Amniotic stem cell (primary cell): ENCODE measurements at places on chromosomes 3 and 15.

- no peak for DNase-seq
These were observed 116.4 kb downstream of the SENP2 start for GRCh38 chr3:185702262-185703225.

DNA sequence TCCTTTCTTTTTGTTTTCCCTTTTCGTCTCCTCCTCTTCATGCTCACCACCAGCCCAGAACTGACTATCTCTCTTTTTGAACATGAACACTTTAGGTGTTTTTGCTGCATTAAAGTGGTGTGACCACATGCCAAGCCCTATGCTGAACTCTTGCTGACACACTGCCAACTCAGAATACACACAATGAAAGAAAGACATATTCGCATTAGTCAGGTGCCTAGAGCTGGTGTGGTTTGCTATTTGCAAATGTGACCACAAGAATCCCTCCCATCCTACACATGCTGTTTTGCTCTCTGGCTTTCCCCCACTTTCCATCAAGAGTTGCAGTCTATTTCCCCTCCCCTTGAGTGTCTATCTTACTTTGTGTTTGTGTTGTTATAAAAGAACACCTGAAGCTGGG lies 967.8 kb upstream of the CFAP20DC start:
- no peak for DNase-seq

DNA sequence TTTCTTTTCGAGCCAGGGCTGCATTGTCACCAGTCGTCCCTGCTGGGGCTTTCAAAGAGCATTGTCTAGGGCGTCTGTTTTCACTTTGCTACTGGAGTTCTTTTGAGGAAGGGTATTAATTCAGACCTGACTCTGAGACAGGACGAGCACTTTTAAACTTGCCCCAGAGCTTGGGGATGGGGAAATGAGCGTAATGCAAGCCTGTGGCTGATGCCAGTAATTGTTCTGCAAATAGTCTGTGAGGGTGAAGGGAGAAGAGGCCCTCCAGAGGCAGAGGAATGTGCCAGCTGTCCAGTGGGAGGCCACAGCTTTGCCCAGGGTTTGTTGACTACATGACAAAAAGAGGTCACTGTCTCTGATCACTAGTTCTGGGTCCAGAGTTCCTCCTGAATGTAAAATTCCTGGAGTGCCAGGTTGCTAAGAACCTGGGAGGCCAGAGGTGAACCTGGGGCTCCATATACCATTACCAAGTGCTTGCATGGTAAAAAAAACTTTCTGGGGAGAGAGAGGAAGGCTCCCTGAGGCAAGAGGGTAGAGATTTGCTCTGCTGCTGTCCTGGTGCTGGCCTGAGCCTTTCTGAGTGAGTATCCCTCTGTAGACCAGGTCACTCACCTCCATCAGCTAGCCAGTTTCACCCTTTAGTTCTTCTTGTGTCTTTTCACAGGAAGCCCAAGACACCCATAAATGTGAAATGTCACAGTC lies 14.8 kb downstream of the EEFSEC start:
- no peak for DNase-seq

DNA sequence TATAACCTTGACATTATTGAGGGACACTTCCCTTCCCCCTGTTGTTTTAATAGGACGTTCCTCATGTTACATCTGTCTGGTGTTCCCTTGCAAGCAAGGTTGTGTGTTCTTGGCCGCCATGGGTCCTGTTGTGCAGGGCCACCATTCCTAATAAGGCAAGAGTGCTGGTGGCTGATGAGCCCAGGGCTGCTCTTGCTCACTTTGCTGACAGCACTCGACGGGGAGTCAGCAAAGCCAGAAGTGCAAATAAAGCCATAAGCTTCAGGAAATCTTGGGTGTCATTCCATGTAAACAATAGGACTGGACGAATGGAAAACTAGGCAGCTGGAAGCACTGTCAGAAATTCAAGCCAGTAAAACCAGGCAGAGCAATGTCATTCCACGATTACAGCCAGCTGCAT lies 75.8 kb downstream of the SQOR start:
- DNase-seq: no peak

GRCh38 chr3:127473244-127474024 lies 117.1 kb downstream of the TPRA1 start:
- no peak for DNase-seq

DNA sequence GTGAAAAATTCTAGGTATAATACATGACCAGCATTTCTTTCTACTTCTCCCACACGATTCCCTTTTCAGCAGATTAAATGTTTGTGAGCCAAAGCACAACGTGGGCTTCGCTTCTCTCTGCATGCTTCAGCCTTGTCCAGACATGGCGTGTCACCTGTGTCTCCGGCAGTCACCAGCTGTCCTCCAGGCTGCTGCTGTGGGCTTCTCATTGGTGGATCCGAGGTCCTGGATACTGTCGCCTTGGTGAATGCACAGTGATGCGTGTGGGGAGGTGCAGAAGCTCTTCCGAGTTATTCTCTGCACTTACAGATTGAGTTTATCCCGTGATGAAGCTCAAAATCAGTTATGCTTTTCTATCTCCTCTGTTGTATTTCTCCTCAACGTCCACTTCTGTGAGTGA lies 23.0 kb upstream of the GOLGA8J start:
- DNase-seq: no peak

- DNase-seq: no peak
These were observed 30.8 kb downstream of the PLS1 start for GRCh38 chr3:142626971-142627370.
